Left kidney (tissue), 8 donors: ENCODE measurements at places on chromosomes 3 and 15. TPM values are rescaled to one million over a fixed set of nuclear protein-coding genes. Genes with fewer than 3 reads are reported as not detected.
A peak's percentile ranks its signal among the peaks of the same experiment; 100 is the strongest.

Gene DYNLT2B
- 42.9 TPM for polyA plus RNA-seq

Gene MYRIP
- polyA plus RNA-seq: 1.6 TPM

Gene FBN1
- 98.2 TPM for polyA plus RNA-seq

Gene CIDEC
- not detected for polyA plus RNA-seq

Gene CYB561D2
- 14.1 TPM for polyA plus RNA-seq

Gene TMC3
- polyA plus RNA-seq: 0.17 TPM

Gene SMCO1
- not detected for polyA plus RNA-seq

Gene FAM227B
- 18.8 TPM for polyA plus RNA-seq

Gene CLDN1
- polyA plus RNA-seq: 58.2 TPM

Gene UACA
- polyA plus RNA-seq: 120 TPM

Gene BCL6
- 14.2 TPM for polyA plus RNA-seq

Gene PLA2G4B
- polyA plus RNA-seq: 16.4 TPM

Gene MAPKAPK3
- polyA plus RNA-seq: 49.1 TPM

Gene CIB2
- 35.2 TPM for polyA plus RNA-seq

Gene PAQR9
- polyA plus RNA-seq: 0.68 TPM

Gene GMNC
- 8.1 TPM for polyA plus RNA-seq

Gene ZNF35
- polyA plus RNA-seq: 14.0 TPM

Gene ITPKA
- polyA plus RNA-seq: 0.52 TPM

Gene CFAP92
- polyA plus RNA-seq: 1.7 TPM

Gene KCNMB3
- polyA plus RNA-seq: 8.1 TPM

Gene IL17RC
- 38.3 TPM for polyA plus RNA-seq

Gene DNAH12
- polyA plus RNA-seq: 3.0 TPM

DNA sequence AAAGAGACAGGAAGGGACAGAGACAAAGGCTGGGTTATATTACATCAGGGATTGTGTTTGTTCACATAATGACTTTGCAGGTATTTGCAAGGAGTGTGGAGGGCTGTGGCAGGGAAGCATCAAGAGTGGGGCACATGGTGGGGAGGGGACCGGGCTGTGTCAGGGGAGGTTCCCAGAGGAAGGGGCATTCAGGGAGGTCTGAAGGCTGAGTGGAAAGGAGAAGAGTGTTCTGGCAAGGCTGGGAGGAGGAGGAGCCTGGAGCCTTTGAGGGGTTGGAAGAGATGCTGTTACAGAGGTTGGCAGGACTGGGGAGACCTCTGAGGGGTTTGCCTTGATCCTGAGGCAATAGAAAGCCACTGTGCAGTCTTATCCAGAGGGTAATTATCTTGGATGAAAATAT is 49.4 kb downstream of the EXOG start:
- no peak for DNase-seq

DNA sequence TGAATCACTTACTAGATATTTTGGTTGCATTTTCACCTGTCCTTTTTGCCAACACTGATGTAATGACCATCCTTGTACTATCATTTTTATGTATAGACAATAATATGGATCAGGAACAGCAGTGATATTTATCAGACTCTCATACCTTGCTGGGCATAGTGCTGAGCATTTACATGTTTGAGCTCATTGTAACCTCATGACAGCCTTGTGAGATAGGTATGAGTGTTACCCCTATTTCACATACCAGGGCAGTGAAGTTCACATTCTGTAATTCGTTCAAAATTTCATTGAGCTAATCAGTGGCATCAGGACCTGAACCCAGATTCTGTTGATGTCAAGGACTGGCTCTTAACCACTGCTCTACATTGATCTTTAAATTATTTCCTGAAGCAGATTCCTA is 221.5 kb upstream of the TBL1XR1 start:
- DNase-seq: no peak

- no peak for DNase-seq
Measured at GRCh38 chr3:129058441-129059200, 2.0 kb upstream of the GP9 start.

- no peak for DNase-seq
Measured at GRCh38 chr15:66115568-66116206, 137.9 kb downstream of the MEGF11 start.

DNA sequence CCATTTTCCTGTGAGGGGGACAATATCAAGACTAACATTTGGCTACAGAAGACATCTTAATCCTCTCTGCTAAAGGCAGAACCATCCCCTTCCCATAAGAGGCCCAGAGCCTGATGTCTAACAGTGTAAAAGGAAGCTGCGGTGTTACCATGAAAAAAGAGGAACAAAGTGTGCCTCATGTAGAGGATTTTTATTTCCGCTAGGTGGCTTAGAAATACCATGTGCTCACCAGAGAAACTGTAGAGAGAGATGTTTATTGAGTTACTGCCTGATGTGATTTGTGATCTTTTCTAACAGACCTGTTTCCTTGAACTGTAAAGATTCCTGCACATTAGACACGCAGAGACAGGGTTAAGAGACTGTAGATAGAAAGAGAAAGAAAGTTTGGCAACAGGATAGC is 22.0 kb downstream of the OR5H15 start:
- no peak for DNase-seq

DNA sequence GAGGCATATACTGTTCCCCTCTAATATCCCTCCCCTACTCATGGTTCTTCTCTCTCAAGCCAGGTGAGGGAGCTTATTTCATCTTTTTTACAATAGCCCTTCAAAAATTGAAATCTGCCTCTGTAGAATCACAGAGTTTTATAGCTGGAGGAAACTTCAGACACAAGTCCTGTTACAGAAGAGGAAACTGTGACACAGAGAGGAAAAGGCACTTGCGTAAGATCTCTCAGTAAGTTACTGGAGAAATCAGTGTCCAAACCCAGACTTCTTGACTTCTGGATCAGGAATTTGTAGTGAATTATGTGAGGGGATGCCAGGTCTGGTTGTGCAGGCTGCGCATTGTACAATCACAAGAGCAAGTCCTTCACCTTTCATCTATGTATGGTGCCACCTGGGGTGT is 4.6 kb downstream of the FGD5 start:
- no peak for DNase-seq

- no peak for DNase-seq
Measured at GRCh38 chr15:79053894-79054293, 36.7 kb downstream of the RASGRF1 start.

GRCh38 chr3:40308725-40309417 is 636 bp upstream of the EIF1B start:
- DNase-seq: no peak

- no peak for DNase-seq
Measured at GRCh38 chr3:194089357-194090177, 46.4 kb upstream of the HES1 start.

- no peak for DNase-seq
Measured at GRCh38 chr3:71247221-71247957, 336.1 kb downstream of the FOXP1 start.

GRCh38 chr3:58507356-58508078 is 15.6 kb downstream of the KCTD6 start:
- no peak for DNase-seq

GRCh38 chr3:18258492-18258891 is 166.6 kb downstream of the SATB1 start:
- DNase-seq: no peak

GRCh38 chr3:132655471-132655870 is 4.1 kb downstream of the ACAD11 start:
- no peak for DNase-seq

GRCh38 chr3:8201886-8202285 is 299.7 kb upstream of the LMCD1 start:
- peak; percentile 24 for DNase-seq

- DNase-seq: no peak
Measured at GRCh38 chr15:37093480-37094332, 6.6 kb downstream of the MEIS2 start.

DNA sequence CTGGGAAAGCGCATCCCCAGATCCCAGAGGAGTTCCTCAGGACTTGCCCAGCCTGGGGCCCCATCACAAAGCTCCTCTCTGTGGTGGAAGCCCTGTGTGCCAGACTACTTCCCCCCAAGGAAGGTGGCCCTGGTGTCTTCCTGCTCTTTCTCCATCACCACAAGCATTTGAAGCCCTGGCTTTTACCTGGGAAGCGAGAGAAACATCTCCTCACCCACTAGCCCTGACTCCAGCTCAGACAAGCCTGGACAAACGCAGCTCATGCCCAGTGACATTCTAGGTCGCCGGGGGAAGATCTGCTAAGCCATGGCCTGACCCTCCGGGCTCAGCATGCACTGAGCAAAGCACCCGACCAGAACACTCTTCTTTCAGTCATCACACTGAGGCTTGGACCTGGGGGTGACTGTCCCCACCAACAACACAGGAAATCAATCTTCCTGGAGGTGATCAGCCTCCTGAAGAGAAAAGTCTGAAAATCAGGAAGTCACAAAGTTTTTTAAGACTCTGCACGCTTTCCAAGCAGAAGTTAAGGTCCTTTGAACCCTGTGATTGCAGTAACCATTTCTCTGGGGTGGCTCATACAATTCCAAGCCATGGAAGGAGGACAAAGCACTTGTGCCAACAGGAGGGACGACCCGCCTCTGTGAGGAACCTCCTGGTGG is 40.8 kb downstream of the KLHL25 start:
- DNase-seq: no peak

DNA sequence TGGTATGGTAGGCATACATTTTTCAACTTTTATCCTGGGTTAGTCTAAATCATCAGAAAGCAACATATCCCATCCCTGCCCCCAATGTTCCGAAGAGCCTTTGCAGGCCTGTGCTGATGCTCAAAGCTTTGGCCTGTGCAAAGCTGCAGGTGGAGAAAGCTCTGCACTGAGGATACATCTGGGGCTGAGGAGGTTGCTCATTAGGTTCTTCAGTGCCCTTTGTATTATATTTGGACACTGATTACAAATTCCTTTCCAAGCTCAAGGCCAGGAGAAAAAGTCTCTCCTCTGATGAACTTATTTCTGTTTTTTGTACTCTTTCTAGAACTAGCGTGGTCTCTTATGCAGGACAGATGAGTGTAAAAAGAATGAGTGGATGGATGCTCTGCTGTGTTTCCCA is 325.5 kb upstream of the LRRFIP2 start:
- no peak for DNase-seq

GRCh38 chr3:159818997-159819500 is 169.6 kb upstream of the IL12A start:
- no peak for DNase-seq

DNA sequence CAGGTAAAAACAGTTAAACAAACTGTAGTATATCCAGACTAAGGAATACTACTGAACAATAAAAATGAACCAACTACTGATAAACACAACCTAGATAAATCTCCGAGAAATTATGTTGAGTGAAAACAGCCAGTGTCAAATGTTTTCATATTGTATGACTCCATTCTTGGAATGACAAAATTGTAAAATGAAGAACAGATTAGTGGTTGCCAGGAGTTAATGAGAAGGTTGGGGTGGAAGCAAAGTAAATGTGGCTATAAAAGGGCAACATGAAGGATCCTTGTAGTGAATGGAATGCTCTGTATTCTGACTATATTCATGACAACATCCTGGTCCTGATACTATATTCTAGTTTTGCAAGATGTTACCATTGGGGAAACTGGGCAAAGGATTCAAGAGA is 27.5 kb upstream of the ACKR4 start:
- DNase-seq: no peak

DNA sequence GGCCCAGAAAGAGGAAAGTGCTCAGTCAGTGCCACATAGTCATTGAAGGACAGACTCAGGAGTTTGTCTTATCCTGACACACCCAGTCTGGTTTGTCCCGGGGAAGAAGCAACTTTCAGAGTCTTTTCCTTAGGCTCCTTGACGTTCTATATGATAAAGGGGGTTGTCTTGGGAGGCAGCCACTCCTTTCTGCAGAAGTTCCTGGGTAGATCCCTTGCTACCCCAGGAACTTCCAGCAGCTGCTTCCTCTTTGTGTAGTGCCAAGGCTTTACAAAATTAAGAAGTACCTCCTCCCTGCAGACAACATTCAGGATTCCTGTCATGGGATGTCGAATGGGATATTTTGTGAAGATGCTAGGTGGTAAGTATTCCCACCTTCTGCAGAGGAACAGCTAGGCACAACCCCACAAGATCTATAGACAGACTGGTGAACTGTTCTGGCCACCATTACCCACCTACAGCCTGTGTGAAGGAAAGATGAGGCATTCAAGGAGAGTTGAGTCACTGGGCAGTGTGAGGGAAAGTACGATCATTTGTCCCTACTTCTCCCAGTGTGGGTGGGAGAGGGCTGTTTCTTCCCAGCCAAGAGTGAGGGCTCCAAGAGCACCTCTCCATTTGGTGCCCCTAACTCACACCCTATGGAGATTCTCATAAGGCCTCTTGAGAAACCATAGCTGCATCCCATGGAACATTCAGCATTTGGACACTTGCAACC is 11.3 kb downstream of the TMEM266 start:
- no peak for DNase-seq

DNA sequence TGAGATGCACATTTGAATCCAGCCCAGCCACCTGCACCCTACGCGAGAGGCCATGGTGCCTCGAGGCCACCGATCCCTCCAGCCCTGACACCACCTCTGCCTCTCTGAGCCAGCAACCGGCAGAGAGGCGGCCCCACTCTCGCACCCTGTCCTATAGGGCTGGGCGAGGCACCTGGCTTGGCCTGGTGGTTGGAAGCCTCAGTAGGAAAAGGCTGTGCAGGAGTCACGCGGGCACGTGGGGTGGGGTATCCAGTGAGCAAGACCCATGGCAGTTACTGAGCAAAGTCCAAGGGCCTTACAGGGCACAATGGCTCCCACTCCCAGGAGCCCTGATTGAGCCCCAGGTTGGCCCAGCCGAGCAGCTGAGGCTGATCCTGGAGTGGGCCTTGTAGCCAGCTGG is 12.4 kb upstream of the DUSP7 start:
- no peak for DNase-seq

DNA sequence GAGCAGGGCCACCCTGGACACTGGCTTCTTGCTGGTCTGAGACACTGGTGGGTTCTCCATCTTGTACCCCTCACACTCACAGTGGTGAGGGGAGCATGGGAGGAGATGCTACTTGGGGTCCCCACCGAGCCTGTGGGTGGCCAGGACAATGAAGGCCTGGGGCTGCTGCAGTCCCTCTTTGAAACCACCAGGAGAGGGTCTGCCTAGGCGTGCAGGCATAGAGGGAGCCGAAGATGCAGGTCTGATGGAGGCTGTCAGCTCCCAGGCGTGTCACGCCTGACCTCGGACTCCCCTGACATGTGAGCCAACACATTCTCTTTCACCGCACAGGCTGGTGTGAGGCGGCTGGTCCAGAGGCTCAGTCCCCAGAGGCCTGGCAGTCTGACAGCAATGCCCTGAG is 39.1 kb downstream of the NIPA2 start:
- no peak for DNase-seq

DNA sequence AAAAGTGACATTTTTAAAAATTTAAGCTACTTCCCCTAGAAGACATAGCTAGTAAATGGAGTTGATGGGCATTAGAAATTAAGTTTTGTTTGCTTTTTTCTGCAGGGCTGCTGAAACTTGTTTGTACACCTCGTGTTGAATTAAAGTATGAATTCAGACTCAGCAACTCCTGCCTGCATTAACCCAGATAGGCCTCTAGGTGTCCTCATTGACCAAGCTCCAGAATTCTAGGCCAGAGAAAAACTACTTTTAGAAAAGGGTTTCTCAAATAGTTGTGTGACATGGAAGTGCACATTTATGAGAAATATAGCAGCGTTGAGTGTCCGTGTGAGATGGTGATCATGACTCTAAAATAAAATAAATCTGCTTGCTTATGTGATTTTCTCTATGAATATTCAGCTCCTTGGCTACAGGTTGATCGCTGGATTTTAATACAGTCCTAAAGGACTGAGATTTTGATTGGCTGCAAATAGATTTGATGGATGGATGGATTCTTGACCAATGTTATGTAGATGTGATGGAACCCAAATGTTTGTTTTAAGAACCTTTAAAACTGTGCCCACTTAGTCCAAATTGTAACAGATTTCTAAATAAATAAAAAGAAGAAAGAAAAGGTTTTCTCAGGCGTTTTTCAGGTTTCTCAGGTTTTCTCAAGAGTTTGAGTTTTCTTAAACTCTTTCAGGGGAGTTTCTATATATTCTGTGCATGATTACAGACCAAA is 39.4 kb upstream of the LMOD3 start:
- peak; percentile 58 for DNase-seq
